ENCODE measurements at places on chromosomes 3 and 15. TPM values are rescaled to one million over a fixed set of nuclear protein-coding genes. Genes with fewer than 3 reads are reported as not detected.

DNA sequence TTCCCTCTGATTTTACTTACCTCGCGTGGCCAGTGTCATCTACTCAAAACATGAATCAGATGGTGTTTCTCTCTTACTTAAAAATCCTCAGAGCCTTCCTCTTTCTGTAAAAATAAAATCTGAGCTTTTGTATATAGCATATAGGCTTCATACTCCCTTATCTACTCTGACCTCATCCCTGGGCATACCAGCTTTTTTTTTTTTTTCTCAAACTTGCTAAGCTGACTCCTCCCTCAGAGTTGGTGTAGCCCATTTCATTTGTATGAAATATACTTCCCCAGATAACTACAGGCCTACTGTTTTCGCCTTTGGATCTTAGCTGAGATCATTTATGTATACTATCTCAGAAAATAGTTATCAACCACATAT lies 648.9 kb upstream of the ALCAM start:
- DNase-seq: no peak
- no peaks in the 10 kb centered on the region for H3K27me3 ChIP-seq
- H3K27ac ChIP-seq: no peak overlapping the region
- H3K36me3 ChIP-seq: no peaks in the 10 kb centered on the region
- peaks cover 10% of the 10 kb centered on the region for H3K4me1 ChIP-seq

DNA sequence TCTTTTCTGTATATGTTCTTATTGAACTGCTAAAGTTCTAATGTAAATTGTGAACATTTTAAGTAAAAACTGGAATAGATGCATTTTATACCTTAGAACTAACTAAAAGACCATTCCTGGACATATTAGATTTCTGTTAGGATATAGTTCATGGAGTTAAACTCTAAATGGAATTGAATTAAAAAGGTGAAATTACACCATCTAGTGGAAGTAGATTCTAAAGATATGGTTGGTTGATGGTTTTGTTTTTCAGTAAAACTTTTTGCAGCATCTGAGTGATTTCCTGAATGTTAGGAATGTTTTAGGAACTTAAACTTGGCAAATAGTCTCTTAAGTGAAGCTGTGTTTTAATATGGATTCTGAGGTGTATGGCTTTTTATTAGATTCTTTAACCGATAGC lies 96.8 kb downstream of the SLMAP start:
- DNase-seq: no peak
- H3K4me3 ChIP-seq: no peak overlapping the region
- H3K27me3 ChIP-seq: no peaks in the 10 kb centered on the region
- H3K27ac ChIP-seq: peak overlapping the region; percentile 75
- peaks cover 2% of the 10 kb centered on the region for H3K36me3 ChIP-seq

DNA sequence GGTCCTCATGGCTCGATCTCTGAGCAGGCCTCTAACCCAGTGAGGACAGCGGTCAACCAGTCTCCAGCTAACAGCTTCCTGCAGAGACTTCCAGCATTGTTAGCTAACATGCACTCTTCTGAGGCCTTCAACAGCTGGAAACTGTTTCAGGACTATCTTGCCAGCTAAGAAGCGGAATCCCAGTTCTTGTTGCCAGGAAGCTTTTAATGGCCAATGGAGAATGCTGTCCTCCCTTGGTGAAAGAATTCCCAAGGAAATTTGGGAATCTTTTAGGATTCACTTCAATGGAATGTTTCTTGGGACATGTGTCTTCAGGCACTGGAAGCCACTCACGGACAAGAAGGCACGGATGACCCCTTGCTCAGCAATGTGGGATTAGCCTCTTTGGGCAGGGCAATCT lies 91.7 kb downstream of the CEMIP start:
- no peaks in the 10 kb centered on the region for H3K36me3 ChIP-seq
- no peak for DNase-seq
- no peak overlapping the region for H3K4me3 ChIP-seq
- H3K4me1 ChIP-seq: no peaks in the 10 kb centered on the region

The EPHA3 gene
- total RNA-seq: 4.2 TPM

The CD86 gene
- total RNA-seq: 0.33 TPM

GRCh38 chr3:16885593-16886302 lies 993 bp downstream of the PLCL2 start:
- H3K27me3 ChIP-seq: peaks cover 41% of the 10 kb centered on the region
- DNase-seq: no peak
- H3K4me3 ChIP-seq: peak overlapping the region; percentile 70
- no peaks in the 10 kb centered on the region for H3K36me3 ChIP-seq
- H3K4me1 ChIP-seq: peaks cover 31% of the 10 kb centered on the region

DNA sequence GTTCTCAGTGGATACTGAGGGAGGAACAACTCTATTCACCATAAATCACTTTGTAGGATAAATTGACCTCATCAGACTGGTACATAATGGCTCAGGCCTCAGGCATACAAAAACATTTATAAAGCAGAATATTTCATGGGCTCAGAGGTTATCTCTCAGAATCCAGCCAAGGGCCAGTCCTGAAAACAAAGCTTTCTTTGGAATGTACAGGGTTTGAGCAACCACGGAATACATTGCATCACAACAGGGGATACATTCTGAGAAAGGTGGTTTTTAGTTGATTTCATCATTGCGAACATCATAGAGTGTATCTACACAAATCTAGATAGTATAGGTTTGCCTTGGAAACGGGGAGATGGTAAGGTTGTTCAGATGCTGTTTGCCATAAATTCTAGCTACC lies 33.4 kb upstream of the CTDSPL2 start:
- H3K27me3 ChIP-seq: no peaks in the 10 kb centered on the region
- DNase-seq: no peak
- no peaks in the 10 kb centered on the region for H3K4me1 ChIP-seq
- peaks cover 21% of the 10 kb centered on the region for H3K36me3 ChIP-seq
- H3K4me3 ChIP-seq: no peak overlapping the region
- no peak overlapping the region for H3K27ac ChIP-seq

DNA sequence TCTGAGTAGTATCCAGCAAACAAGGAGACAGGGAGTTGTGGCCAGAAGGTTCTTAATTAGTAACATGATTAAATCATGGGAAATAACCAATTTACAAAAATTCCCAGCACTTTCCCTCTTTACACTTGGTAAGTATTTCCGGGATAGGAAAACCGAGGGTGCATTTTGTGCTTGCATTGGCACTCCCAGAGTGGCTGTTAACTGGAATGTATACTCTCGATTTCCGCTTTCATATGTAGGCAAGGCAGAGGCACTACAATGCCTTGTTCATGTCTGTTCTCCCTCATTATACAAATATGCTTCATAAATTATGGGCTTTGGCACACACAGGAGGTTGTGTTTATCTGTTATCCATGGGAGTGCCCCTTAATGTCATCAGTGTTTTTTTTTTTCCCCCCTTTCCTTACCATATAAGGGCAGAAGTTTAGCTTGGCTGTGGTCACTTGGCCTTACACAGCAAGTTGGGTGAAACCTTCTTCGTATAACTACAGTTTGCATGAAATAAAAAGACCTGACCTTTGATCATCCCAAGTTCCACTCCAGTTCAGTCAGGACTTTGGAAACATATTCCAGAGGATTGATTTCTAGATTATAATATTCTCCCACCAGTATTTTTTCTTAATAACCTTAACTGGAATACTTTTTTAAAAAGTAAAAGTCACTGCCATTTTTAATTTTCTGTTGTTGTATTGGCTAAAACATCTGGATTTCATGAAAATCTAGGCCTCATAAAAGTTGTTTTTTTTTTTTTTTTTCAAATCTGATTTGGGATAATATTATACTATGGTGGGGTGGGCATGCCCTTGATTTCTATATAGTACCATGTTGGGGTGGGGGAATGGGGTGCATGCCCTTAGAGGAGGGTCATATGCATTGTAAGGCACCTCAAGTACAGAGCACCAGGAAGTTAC lies 8.9 kb downstream of the TPM1 start:
- peak overlapping the region; percentile 92 for H3K4me3 ChIP-seq
- DNase-seq: no peak
- H3K4me1 ChIP-seq: peaks cover 86% of the 10 kb centered on the region
- peak overlapping the region; percentile 86 for H3K27ac ChIP-seq

The NEK10 gene
- 0.84 TPM for total RNA-seq

DNA sequence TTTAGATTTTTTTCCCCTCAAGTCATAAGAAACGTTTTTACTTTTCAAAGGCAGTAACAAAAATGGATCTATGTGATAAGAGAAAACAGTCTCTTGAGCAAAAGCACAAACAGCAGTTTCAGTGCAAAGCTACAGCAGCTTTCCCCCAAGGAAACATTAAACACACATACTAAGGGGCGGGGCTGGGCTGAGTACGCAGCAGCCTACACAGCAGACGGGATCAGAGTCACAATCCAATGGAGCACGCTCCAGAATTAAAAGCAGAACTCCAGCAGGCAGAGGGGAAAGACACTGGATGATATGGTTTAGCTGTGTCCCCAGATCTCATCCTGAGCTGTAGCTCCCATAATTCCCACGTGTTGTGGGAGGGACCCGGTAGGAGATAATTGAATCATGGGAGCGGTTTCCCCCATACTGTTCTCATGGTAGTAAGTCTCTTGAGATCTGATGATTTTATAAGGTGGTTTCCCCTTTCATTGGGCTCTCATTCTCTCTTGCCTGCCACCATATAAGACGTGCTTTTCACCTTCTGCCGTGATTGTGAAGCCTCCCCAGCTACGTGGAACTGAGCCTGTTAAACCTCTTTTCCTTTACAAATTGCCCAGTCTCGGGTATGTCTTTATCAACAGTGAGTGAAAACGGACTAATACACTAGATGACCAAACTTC lies 116.2 kb upstream of the SLCO3A1 start:
- DNase-seq: no peak
- no peaks in the 10 kb centered on the region for H3K4me1 ChIP-seq
- no peak overlapping the region for H3K27ac ChIP-seq
- peaks cover 72% of the 10 kb centered on the region for H3K27me3 ChIP-seq

DNA sequence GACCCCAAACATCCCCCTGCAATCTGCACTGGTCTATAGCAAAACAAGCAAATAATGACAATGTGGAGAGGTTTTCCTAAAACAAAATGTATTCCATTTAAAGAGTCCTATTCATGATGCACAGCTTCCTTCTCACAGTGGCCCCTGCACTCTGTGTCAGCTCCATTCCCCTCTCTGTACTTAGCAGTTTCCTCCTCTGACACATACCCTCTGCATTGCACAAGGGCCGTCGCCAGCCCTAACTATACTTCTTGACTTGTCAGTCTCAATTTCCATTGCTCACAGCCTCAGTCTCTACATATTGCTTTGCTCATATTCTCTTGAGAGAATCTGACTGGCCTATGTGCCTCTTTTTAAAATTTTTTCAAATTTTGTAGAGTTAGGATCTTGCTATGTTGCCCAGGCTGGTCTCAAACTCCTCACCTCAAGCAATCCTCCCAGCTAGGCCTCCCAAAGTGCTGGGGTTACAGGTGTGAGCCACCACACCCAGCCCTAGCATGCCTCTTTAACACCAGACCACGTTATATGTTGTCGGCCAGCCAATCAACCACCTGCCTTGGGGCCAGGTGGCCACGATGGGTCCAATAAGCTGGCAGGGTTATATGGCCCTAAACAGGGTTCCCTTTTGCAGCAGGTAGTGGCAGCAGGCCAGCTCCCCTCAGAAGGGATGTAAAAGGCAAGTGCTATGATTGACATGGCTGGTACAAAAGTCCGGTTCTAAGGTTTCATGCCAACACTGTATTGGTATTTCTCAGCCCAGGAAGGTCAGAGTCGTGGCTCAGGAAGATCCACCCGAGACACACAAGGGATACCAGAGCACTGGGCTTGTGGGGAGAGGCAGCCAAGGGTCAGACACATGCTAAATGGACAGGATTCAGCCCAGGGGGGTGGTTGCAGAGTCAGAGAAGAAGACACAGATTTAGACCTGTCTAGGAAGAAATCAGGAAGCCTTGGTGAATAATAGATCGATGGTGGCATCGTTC lies 59.0 kb upstream of the SMAD3 start:
- no peaks in the 10 kb centered on the region for H3K36me3 ChIP-seq
- no peaks in the 10 kb centered on the region for H3K4me1 ChIP-seq

- H3K27ac ChIP-seq: no peak overlapping the region
- H3K4me1 ChIP-seq: no peaks in the 10 kb centered on the region
- H3K27me3 ChIP-seq: no peaks in the 10 kb centered on the region
- H3K4me3 ChIP-seq: no peak overlapping the region
These were observed 163.1 kb downstream of the PLCL2 start for GRCh38 chr3:17047894-17048293.

The CMSS1 gene
- 30.0 TPM for total RNA-seq

The SECISBP2L gene
- 64.2 TPM for total RNA-seq

- H3K27ac ChIP-seq: no peak overlapping the region
- no peak for DNase-seq
- H3K4me3 ChIP-seq: peak overlapping the region; percentile 85
- no peaks in the 10 kb centered on the region for H3K27me3 ChIP-seq
These were observed 2.1 kb upstream of the ISY1 start for GRCh38 chr3:129162729-129163579.
